ENCODE measurements at places on chromosomes 2 and 18.

GRCh38 chr2:40584432-40584831 is 132.5 kb upstream of the SLC8A1 start:
- DNase-seq, result no peak

GRCh38 chr2:150663143-150663542 is 175.7 kb upstream of the RND3 start:
- no peak for DNase-seq

GRCh38 chr18:30139631-30140287 is 902.8 kb downstream of the DSC3 start:
- no peak for DNase-seq

- no peak for DNase-seq
Measured at GRCh38 chr18:37321582-37322491, 243.8 kb downstream of the CELF4 start.

- no peak for DNase-seq
Measured at GRCh38 chr18:59177485-59177884, 37.8 kb downstream of the SEC11C start.

- DNase-seq, result no peak
Measured at GRCh38 chr2:204313256-204313655, 232.0 kb upstream of the PARD3B start.

DNA sequence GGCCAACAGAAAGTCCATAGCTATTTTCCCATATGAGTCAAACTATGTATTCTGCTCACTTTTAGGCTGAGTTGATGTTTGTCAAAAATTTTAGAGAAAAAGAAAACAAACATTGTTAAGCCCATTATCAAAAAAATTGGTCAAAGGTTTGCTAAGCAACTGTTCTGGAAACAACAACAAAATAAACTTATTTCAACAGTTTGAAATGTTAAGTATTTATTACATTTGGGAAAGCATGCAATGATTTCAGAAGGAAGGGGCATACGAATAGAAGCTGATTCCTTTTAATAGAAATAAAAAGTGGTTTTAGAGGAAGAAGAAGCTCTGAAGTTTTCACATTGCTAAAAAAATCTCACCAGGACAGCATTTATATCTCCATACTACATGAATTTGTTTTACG is 1837.5 kb upstream of the CELF4 start:
- DNase-seq, result no peak

DNA sequence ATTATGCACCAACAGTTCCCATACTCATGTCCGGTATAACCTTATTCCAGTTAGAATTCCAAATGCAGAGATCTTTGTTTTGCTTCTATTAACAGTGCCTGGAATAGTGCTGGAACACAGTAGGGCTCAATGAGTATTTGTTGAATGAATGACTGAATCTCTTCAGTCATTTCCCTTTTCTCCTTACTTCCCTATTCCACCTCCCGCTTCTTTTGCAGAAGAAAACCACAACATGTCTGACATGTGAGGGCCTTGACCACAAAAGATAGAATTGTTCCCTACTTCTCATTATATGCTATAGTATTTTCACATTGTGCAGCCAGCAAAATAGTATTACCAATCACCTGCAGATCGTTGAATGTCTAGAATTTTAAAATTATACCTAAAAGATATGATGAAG is 19.5 kb upstream of the HNRNPLL start:
- no peak for DNase-seq

- peak; percentile 57 for DNase-seq
Measured at GRCh38 chr2:28956415-28956826, 24.7 kb upstream of the TOGARAM2 start.

DNA sequence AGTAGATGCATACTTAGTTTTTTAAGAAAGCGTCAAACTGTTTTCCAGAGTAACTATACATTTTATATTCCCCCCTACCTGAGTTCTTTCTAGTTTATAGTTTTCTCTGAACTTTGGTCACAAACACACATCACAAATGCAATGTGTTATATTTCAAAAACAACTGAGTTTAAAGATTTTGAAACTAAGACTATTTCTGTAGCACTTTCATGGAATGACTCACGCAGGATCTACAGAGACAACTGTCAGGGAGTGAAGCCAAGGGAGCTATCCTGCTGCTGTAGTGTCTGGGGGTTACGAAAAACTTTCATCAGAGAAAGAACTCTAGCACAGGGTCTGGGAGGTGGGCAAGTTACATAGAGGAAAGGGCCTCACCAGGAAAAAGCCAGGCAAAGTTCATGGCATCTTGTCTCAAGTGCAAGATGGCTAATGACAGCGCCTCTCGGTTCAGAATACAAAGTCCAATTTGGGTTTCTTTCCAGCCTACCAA is 66.8 kb downstream of the UXS1 start:
- no peak for DNase-seq

DNA sequence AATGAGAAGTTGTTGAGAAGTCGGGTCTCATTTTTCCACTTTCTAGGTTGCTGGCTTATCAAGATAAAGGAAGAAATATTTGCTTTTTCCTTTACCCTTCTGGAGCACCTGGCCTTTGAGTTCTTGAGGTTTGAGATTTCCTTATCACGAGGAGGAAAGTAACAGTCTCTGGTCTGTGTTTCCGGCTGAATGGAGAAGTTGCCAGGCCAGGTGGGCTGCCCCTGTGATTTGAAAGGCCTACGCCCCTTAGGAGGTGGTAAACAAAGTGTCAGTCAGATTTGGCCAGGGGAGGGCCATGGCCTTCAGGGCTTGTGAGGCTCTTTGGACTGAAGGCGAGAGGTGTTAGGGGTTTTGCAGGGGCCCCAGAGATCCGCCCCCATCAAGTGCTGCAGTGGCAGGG is 156.7 kb upstream of the HAAO start:
- no peak for DNase-seq

GRCh38 chr2:8882094-8882493 is 44.7 kb upstream of the KIDINS220 start:
- no peak for DNase-seq

GRCh38 chr2:64454386-64455332 is 697 bp downstream of the LGALSL start:
- no peak for DNase-seq

- DNase-seq, result no peak
Measured at GRCh38 chr18:23049698-23050373, 85.4 kb upstream of the CABLES1 start.

- DNase-seq, result no peak
Measured at GRCh38 chr2:101823859-101824258, 126.4 kb downstream of the MAP4K4 start.

GRCh38 chr2:241080405-241081189 is 21.5 kb downstream of the MTERF4 start:
- no peak for DNase-seq

DNA sequence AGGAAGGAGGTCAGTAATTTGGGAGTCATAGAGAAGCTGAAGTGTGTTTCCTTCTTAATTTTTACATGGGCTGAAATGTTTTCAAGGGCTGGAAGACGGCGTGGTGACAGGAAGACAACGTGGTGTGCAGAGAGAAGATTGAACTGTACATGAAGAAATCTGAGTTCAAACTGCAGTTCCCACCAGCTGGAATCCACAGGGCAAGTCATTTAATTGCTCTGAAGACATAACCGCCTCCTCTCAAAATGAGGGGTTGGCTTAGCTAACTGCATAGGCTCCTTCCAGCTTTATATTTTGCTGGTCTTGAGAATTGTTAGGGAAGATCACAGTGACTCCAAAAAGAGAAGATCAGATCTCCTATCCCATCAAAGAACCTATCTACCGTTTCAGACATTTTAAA is 103.9 kb downstream of the SLC8A1 start:
- DNase-seq, result no peak

DNA sequence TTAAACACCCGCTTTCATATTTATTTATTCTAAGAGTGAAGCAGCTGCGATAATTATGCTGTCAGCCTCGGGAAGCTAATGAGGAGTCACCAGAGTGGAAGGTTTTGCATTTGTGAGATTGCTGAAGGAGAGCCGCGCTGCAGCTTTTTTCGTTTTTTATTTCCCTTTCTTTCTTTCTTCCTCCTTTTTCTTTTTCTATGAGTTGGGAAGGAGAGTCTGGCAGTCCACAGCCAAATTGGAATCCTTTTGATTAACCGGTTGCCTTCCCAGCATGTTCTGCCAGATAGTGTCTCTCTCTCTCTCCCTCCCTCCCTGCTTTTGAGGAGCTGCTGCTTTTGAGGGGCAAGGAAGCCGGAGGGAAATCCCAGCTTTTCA is 82.1 kb downstream of the CDK15 start:
- DNase-seq, result no peak

- DNase-seq, result no peak
Measured at GRCh38 chr2:123693836-123694235, 331.3 kb upstream of the CNTNAP5 start.

GRCh38 chr2:19649785-19650380 is 251.9 kb downstream of the TTC32 start:
- no peak for DNase-seq

DNA sequence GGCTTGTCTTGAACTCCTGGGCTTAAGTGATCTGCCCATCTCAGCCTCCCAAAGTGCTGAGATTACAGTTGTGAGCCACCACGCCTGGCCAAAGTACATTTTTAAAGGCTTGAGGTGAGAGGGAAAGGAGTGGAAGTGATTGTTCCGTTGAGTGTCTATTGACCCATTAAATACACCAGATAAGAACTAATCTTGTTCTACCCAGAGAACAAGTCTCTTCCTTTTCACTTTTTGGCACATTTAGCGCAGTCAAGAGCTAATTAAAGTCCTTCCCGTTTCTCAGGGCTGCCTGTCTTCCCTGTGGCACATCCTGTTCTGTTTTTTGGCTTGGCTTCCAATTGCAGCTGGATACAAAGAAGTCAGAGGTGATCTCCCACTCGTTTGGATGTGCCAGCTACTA is 172.3 kb downstream of the ALPK2 start:
- DNase-seq, result no peak

DNA sequence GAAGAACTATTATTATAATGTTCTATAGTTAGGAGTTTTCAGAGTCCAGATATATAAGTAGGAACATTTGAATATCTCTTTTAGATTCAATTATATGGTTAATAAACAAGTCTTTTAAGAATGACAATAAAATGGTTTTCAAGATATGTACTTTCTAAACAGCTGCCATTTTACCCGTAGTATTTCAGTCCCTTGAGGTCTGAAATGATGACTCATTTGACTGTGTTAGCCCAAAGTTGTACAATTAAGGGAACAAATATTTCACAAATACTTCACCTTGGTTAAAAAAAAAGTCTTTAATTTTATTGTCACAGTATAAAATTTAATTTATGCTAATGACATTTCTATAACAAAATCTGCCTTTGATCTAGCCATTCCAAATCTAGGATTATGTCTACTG is 91.6 kb upstream of the TANK start:
- no peak for DNase-seq

- DNase-seq, result no peak
Measured at GRCh38 chr2:5465859-5466258, 226.3 kb upstream of the SOX11 start.

All from caudate nucleus (tissue), 63 donors.